ENCODE measurements at places on chromosomes 7 and 10.

- peaks cover 24% of the 10 kb centered on the region for H3K4me1 ChIP-seq
- H3K27me3 ChIP-seq = peaks cover 6% of the 10 kb centered on the region
- no peak for DNase-seq
- H3K4me3 ChIP-seq = peak overlapping the region; percentile 93
- peak overlapping the region; percentile 94 for H3K27ac ChIP-seq
These were observed 1.6 kb downstream of the TRRAP start for GRCh38 chr7:98879979-98880315.

DNA sequence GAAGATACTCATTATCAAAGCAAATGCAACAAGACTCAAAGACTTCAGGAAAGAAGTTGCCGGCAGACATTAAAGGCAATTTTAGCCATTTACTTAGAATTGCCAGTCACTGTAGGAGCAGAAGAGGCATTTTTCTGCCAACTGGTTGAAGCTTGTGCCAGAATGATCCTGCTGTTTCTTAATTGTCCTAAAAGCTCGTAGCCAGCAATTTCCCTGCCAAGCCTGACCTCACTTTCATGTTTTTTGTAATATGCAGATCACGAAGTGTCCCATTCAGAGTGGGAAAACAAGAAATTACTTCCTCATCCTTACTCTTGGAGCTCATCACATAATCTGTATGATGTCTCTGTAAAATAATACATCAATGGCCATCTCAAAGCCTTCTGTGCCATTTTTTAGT, 130.9 kb upstream of the ANKRD1 start:
- no peak overlapping the region for H3K27ac ChIP-seq
- H3K36me3 ChIP-seq = no peaks in the 10 kb centered on the region
- peaks cover 18% of the 10 kb centered on the region for H3K27me3 ChIP-seq
- no peak overlapping the region for H3K4me3 ChIP-seq

DNA sequence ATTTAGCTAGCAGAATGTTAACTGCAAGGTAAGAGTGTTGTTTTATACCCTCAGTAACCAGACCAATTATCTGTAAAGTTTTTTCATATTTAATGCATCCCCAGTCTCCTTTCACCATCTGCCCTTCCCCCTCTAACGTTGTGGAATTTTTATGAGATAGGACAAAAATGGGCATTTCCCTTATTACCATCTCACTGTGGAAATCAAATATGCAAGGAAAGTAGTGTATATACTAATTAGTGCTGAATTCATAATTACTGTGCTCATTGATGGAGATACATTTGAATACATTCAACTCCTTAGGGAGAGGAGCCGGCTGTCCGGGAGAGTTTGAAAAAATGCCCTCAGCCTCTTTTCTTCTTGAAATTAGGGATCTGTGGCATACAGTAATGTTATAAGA, 423.4 kb upstream of the MGMT start:
- H3K36me3 ChIP-seq = no peaks in the 10 kb centered on the region
- H3K4me3 ChIP-seq = no peak overlapping the region
- H3K4me1 ChIP-seq = peaks cover 16% of the 10 kb centered on the region
- peaks cover 31% of the 10 kb centered on the region for H3K27me3 ChIP-seq
- H3K27ac ChIP-seq = no peak overlapping the region

- H3K27me3 ChIP-seq = no peaks in the 10 kb centered on the region
- H3K4me1 ChIP-seq = peaks cover 31% of the 10 kb centered on the region
- DNase-seq = no peak
- H3K27ac ChIP-seq = no peak overlapping the region
These were observed 97.6 kb upstream of the GSDME start for GRCh38 chr7:24854866-24855265.

- DNase-seq = no peak
- no peaks in the 10 kb centered on the region for H3K36me3 ChIP-seq
- no peak overlapping the region for H3K4me3 ChIP-seq
- peaks cover under 1% of the 10 kb centered on the region for H3K27me3 ChIP-seq
- H3K4me1 ChIP-seq = no peaks in the 10 kb centered on the region
These were observed 85.5 kb downstream of the WIPF3 start for GRCh38 chr7:29891766-29892165.
